ENCODE measurements at places on chromosomes 16 and 17.

DNA sequence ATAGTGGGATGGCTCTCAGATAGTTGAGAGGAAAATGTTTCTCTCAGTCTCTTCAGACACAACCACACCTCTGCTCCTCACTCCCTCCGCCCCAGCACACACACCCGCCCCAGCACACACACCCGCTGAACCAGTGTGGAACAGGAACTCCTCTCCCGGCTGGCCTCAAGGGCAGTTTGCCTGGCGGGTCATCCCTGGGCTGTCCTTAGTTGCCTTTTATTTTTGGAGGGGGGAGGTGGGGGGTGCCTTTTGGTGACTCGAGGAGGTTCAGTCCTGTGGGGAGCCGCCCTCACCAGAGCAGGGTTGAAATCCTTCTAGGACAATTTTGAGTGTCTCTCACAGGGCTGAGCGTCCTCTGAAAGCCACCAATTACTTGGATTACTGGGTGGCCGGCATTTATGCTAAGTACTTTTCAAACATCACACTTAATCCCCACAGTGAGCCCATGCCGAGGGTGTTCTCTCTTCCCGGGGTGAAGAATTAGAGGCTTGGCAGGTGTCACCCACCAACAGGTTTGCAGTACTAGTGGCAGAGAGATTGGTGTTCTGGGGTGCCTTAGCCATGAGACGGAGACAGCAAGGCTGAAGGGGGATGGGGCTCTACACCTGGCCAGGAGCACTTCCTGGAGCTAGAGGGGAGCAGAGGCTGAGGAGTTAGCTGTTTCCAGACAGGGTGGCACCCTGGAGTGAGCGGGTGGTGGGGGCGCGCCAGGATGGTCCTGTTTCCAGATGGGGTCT is 2.8 kb downstream of the RASD1 start:
- no peak for DNase-seq

DNA sequence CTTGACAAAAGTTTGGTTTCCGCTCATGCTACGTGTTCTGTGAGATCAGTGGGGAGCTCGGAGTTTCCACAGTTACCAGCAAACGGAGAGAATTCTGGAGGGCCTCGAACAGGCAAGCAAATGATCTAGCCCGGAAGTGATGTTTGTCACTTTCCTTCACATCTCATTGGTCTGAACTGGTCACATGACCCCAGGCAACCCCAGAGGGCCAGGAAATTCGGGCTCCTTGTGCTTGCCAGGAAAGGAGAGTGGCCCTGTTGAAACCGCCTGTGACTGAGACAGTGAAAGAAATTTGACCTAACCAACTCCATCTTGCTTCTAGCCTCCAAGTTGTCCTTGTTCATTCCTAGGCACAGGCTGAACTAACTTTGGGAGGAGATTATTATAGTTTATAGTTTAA is 23.0 kb downstream of the SPPL2C start:
- DNase-seq = no peak

DNA sequence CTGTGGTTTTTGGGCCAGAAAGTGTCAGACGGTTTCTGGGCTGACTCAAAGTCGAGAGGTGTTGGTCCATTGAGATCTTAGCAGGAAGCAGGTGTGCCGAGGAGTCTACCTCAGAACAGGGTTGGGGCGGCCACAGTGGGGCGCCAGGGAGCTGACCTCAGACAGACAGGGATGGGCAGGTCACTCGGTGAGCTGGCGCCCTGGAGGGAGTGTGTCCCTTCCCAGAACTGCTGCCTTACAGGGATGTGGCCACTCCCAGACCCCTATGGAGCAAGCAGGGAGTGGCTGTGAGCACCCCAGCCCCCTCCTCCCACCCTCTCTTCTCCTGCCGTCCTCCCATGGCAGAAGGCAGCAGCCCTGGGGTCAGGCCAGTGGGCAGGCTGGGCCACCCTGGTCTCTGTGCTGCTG is 14.0 kb upstream of the DPEP1 start:
- DNase-seq = no peak

GRCh38 chr17:28396635-28397239 is 9.3 kb downstream of the SLC46A1 start:
- no peak for DNase-seq

- DNase-seq = no peak
These were observed 40.5 kb downstream of the DHRS7B start for GRCh38 chr17:21167303-21167702.

DNA sequence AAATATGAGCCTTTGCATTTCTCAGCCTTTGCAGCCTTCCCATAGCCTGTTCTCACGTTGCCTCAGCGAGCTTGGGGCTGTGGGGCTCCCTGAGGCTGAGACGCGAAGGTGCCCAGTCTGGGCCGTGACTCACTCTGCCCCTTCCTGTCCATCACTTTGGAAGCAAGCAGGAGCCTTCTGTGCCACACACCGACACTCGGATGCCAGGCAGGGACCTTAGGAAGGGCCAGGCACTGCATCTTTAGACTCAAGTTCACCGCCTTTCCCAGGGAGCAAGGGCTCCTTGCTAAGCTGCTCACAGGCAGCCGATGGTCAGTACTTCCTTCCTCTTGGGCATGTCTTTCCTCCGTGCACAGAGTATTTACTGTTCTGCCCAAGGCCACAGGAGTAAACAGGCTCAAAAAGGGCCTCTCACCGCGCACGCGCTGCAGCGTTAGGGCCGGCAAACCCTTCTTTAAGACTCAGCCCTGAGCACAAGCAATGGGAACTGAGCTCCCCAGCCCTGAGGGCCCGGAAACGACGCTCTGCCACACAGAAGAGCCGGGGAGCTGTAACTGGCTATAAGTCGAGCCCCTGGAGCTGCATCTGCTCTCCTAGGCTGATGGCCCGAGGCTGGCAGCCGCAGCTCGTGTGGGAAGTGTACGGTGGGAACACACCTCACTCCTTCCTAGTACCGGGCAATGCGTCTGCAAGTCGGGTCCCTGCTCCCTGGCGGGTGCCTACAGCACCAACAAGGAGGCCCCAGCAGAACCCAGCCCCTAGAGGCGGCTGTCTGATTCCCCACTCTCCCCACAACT is 7.2 kb downstream of the TIMM22 start:
- DNase-seq = no peak

- no peak for DNase-seq
These were observed 33.9 kb downstream of the DCUN1D3 start for GRCh38 chr16:20866145-20866772.

DNA sequence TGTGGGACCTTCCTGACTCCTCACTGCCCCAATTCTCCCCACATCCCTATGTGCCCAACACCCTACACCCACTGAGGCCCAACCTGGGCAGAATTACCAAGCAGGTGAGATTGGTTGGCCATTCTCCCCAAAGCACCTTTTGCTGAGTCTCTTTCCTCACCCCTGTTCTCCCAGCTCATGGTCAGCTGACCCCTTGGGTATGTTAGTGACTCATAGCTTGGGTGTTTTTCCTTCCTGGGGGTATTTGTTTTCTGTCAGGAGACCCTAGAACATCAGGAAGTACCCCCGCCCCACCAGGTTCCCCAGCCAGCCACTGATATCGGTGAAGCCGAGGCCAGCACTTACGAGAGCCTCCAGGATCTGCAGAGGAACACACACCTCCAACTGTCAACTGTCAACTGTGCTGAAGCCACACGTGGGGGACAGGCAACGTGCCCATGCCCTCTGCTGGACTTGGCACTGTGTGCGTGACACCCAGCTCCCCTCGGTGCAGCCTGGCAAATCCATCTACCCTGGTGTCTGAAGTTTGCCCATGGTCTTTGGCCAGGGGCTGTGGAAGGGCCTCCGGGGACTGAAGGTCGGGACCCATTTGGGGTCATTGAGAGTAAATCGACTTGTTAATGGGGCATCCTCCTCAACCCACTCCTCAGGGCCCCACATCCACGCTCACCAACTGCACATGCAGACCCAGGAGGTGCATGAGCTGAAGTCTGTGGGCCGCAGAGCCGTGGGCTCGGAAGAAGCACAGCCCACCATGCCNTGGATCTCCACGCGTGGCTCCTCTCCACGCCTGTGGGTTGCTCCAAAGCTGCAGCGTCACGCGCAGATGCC is 53.1 kb downstream of the METRNL start:
- no peak for DNase-seq

DNA sequence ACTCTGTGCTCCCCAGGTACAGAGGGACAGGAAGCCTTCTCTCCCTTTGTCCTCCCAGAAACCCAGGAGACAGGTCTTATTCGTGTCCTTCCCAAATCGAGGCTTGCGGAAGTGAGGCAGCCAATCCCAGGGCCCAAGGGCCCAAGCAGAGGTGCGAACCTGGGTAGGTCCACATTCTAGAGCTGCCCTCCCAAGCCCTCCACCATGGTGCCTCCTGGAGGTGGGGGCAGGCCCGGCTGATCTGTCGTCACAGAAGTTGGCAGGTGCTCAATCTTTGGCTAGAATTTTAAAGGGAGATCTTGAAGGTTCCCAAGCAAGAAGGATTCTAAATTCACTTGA is 21.5 kb downstream of the MRC2 start:
- no peak for DNase-seq

DNA sequence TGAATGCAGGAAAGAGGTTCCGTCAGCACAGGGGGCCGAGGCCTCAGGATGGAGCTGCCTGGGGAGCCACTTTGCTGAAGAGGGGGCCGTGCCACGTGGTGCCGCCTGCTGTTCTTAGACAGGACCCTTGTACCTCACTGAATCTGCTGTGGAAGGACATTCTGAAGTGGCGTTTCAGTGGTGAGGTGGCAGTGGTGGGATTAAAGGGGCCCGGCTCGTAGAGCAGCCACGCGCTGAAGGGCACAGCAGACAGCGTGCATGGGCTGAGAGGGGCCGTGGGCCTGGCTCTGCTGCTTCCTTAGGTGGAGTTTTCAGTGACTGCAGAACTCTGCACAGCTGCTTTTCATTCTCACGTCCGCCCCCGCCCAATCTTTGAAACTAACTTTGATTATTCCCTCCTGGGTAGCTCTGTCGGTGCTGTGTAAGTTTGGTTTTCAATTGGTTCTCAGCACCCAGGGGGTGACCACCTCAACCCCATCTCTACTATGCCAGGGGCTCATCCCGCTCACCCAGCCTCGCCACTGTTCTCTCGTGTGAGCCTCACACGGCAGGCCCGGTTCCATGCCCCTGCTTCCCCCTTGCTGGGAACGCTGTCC is 70.3 kb downstream of the SEC14L1 start:
- DNase-seq = no peak

- no peak for DNase-seq
These were observed 22.1 kb upstream of the EVPL start for GRCh38 chr17:76049239-76049638.

DNA sequence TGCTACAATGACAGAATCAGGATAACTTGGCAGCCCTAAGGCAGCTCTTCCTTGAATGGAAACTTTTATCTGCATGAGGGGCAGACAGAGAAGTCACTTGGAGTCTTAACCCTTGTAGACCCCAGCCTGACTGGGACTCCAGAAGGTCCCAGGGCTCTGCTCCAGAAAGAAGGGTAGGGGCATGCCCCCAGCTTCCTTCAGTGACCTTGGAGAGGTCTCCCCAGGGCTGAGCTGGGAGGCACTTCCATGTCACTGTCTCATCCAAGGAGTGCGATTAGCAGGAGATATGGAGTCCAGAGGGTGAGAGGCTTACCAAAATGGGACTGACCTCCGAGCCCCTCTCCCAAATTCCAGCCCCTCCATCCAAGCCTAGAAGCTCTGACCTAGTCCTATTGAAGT is 3.4 kb upstream of the NLRC5 start:
- DNase-seq = no peak

DNA sequence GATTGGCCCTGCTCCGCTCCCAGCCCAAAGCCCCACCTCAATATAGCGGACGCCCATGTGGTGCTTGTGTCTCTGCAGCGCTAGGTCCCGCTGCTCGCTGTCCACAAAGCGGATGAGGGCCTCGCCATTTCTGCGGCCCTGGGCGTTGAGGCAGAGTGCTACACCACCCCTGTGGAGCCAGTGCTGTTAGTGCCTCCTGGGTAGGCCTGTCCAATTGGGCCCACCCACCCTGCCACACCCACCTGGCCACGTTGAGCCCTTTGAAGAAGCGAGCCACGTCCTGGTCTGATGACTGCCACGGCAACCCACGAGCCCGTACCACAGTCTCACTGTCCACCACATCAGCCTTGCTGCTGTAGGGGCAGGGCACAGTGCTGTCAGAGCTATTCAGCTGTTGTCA is 3.6 kb downstream of the ESRP2 start:
- DNase-seq = no peak

- DNase-seq = no peak
These were observed 4.4 kb upstream of the SCPEP1 start for GRCh38 chr17:56973520-56973919.

- no peak for DNase-seq
These were observed 93.3 kb downstream of the HELZ start for GRCh38 chr17:67151717-67152116.

DNA sequence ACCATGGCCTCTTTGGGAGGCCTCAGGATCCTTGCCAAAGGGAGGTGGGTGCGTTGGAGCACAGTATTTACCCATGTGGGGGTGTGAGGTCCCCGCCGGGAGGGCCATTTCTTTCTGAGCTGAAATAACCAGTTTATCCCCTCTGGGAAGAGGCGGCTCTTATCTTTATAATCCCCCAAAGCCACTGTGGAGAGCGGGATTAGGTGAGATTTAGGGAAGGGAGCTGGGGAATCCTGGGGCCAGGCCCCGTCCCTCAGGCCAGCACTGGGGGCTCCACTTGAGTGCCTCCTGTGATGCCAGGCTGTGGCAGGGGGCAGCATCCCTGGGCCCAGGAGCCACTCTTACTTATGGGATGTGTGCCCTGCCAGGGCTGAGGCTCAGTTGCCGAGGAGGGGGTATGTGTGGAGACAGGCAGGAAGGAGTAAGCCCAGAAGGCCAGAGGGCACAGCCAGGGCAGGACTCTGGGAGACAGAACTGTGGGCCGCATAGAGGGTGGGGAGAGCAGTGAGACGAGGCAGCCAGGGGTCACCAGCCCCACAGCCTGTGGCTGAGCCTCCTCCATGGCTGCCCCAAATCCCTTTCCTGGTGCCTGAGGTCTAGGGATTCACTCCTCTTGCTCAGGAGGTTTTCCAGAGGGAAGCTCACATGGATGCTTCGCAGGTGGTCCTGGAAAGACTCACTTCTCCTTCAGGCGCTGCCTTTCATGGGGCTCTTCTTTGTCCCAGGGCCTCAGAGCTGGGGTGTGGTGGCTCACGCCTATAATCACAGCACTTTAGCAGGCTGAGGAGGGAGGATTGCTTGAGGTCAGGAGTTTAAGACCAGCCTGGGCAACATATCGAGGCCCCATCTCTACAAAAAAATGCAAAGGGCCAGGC is 25.0 kb downstream of the TMEM94 start:
- no peak for DNase-seq

- no peak for DNase-seq
These were observed 632.6 kb downstream of the MAF start for GRCh38 chr16:78967948-78968347.

- no peak for DNase-seq
These were observed 97.5 kb downstream of the RAB11FIP4 start for GRCh38 chr17:31488982-31489294.

GRCh38 chr17:61160204-61160603 is 239.4 kb upstream of the TBX2 start:
- DNase-seq = no peak

- DNase-seq = no peak
These were observed 706.5 kb downstream of the KCNJ2 start for GRCh38 chr17:70875729-70876310.

GRCh38 chr17:28369684-28370034 is 448 bp downstream of the VTN start:
- DNase-seq = no peak

DNA sequence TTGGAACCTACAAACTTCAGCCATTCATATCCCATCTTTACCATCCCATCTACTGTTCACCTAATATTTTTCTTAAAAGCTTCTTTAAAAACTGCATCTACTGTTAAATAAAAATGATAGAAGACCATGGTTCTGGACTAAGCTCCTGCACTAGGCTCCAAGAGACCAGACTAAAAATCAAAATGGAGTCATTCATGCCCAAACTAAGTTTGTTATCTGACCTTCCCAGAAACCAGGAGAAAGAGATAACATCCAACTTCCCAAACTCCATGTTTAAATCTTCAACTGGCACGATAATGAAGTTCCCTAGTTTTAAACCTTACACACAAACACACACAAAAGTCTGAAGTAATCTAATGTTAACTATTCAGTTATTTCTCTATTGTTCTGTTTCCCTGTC is 13.8 kb downstream of the DCUN1D3 start:
- DNase-seq = no peak

Data from GM19239 (cell line).